ENCODE measurements at places on chromosomes 7 and 10. TPM values are rescaled to one million over a fixed set of nuclear protein-coding genes. Genes with fewer than 3 reads are reported as not detected.

The SFTPA1 gene
- not detected for total RNA-seq

The GATA3 gene
- total RNA-seq: 0.34 TPM

The GARIN1A gene
- total RNA-seq: 0.78 TPM

The SLC26A3 gene
- total RNA-seq: 0.14 TPM

The KLHL7 gene
- 32.1 TPM for total RNA-seq

The SLC26A4 gene
- total RNA-seq: 0.68 TPM

The GALNT17 gene
- not detected for total RNA-seq

The C10orf67 gene
- under 0.01 TPM for total RNA-seq

The RPEL1 gene
- under 0.01 TPM for total RNA-seq

The FOXI2 gene
- not detected for total RNA-seq

The MLLT10 gene
- 60.5 TPM for total RNA-seq

The ANKRD30A gene
- total RNA-seq: not detected

The KCNH2 gene
- under 0.01 TPM for total RNA-seq

The KIF11 gene
- total RNA-seq: 1.4 TPM

The SAP25 gene
- total RNA-seq: not detected

The AGBL3 gene
- 1.0 TPM for total RNA-seq

The AMZ1 gene
- not detected for total RNA-seq

The PALD1 gene
- total RNA-seq: 0.28 TPM

The PNLIPRP2 gene
- total RNA-seq: not detected

The LRIT1 gene
- not detected for total RNA-seq

The DHTKD1 gene
- 24.6 TPM for total RNA-seq

The MYL10 gene
- total RNA-seq: not detected

The HOXA7 gene
- total RNA-seq: not detected

The SPDYE1 gene
- not detected for total RNA-seq

The ZNF804B gene
- not detected for total RNA-seq

The NUTM2D gene
- 2.1 TPM for total RNA-seq

The CALHM3 gene
- total RNA-seq: not detected

The CALHM1 gene
- total RNA-seq: not detected

The CCDC7 gene
- total RNA-seq: 4.0 TPM

The CALN1 gene
- not detected for total RNA-seq

The FAM237B gene
- total RNA-seq: not detected

The FBXL15 gene
- 9.6 TPM for total RNA-seq

The RSPH10B2 gene
- 0.34 TPM for total RNA-seq

The NOC3L gene
- total RNA-seq: 34.5 TPM
